ENCODE measurements at places on chromosomes 16 and 17. TPM values are rescaled to one million over a fixed set of nuclear protein-coding genes. Genes with fewer than 3 reads are reported as not detected.

The PTX4 gene
- not detected for polyA plus RNA-seq

The CHTF8 gene
- 183 TPM for polyA plus RNA-seq

The ALG1 gene
- polyA plus RNA-seq = 25.2 TPM

The SALL1 gene
- 97.3 TPM for polyA plus RNA-seq

The SLFN14 gene
- polyA plus RNA-seq = 0.18 TPM

The PKMYT1 gene
- 11.4 TPM for polyA plus RNA-seq

The ZNF200 gene
- 18.0 TPM for polyA plus RNA-seq

The KRTAP9-8 gene
- not detected for polyA plus RNA-seq

The RSL1D1 gene
- 265 TPM for polyA plus RNA-seq

The FBXW10 gene
- 0.94 TPM for polyA plus RNA-seq

The CD7 gene
- polyA plus RNA-seq = 0.31 TPM

The KRT28 gene
- not detected for polyA plus RNA-seq

The HSD17B1 gene
- polyA plus RNA-seq = 3.6 TPM

The CRHR1 gene
- 0.98 TPM for polyA plus RNA-seq

The CCL11 gene
- polyA plus RNA-seq = 0.74 TPM

The PYDC1 gene
- polyA plus RNA-seq = not detected

The TEKT5 gene
- 0.24 TPM for polyA plus RNA-seq

The TMEM114 gene
- polyA plus RNA-seq = not detected

The SGCA gene
- 0.62 TPM for polyA plus RNA-seq

The NEUROD2 gene
- polyA plus RNA-seq = not detected

The SERPINF2 gene
- 73.3 TPM for polyA plus RNA-seq

Data from right renal cortex interstitium (tissue), 3 donors.